Smooth muscle cell of the brain vasculature (primary cell): ENCODE measurements at places on chromosomes 13 and 19.

DNA sequence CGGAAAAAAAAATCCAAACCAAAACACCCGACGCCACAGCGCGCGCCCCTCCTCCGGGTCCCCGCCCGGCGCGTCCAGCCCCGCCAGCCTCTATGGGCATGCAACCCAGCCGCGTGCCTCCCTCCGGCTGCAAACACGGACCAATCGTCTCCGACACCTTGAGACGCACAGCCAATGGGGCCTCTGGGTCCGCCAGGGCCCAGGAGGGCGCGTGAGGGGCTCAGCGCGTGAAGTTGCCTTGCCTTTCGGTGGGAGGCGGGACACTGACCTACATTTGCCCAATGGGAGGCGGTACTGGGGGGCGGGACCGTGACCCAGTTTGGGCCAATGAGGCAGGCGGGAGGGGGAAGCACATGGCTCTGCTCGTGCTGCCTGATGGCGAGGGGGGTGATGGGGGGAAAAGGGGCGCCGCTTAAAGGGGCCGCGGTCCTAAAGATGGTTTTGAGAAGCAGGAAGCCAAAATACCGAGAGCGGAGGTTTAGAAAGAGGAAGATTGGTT is 319 bp upstream of the DBP start:
- peak; percentile 97 for DNase-seq

- DNase-seq = no peak
These were observed 4.2 kb upstream of the CERS4 start for GRCh38 chr19:8204961-8205360.

DNA sequence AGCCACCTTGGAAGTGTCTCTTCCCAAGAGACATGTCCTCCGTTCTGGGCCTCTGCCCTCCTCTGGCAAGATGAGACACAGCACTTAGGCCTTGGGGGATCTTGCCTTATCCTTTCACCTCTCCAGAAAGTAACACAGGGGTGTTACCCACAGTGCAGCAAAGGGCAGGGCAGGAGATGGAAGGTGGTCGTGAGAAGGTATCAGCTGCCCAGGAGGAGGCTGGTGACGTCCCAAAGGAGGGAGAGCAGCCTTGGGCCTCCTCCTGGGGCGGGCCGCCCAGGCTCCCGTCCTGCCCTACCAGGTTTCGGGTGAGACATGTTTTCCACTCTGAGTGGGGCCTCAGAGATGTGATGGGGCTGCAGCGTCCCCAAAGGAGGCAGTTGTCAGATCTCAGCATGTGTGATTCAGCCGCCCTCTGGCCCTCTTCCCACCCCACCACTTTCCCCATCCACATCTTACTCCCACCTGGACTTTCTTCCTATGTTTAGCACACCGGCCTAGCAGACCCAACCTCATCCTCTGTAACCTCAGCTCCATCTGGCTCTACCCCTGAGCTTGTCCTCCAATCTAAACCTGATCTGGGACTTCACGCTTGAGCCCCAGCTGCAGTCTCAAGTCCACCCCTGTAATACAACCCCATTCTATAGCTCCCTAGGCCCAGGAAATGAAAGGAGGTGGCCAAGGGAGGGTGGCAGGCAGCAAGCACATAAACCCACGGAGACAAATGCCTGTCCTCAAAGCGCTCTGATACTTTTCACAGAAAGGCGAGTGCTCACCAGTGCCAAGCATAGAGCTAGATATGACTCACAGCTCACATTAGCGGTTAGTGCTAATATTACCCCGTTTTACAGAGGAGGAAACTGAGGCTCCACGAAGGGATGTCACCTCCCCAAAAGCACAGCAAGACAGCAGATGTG is 9.3 kb downstream of the POU2F2 start:
- no peak for DNase-seq

DNA sequence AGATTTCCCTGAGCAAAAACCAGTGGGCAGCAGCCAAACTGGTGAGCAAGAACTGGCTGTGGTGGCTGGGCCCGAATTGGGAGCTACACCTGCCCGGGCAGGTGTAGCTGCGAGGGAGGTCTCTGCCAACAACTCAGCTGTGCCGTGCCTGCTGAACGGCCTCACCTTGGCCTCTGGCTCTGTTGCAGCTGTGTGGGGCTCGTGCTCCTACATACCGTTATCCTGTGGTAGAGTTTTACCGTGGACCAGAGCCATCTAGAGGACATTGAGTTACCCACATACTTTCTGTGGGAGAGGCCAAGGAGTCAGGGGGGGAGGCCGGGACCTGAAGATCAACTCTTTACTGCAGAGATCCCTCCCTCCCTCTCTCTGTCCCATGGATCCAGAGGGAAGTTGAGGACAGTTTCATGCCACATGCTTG is 113.2 kb downstream of the TM9SF2 start:
- no peak for DNase-seq

DNA sequence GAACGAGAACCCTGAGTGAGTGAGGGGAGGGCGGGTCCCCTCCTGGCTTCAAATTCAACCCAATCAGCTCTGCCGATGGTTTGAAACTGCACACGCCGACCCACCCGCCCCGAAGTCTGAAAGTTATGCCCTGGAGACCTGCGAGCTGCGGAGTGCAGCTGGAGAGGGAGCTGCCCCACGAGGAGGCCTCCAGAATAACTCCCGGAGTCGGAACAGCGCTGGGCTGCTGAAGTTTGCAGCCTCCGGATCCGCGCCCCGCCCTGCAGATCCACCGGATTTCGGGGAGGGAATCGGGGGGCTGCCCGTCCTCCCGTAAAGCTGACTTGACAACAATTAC is 7.0 kb downstream of the POU4F1 start:
- DNase-seq = no peak

- no peak for DNase-seq
These were observed 37.6 kb upstream of the RNF113B start for GRCh38 chr13:98214707-98215106.

GRCh38 chr19:11422163-11423065 is 3.3 kb upstream of the RGL3 start:
- DNase-seq = no peak

DNA sequence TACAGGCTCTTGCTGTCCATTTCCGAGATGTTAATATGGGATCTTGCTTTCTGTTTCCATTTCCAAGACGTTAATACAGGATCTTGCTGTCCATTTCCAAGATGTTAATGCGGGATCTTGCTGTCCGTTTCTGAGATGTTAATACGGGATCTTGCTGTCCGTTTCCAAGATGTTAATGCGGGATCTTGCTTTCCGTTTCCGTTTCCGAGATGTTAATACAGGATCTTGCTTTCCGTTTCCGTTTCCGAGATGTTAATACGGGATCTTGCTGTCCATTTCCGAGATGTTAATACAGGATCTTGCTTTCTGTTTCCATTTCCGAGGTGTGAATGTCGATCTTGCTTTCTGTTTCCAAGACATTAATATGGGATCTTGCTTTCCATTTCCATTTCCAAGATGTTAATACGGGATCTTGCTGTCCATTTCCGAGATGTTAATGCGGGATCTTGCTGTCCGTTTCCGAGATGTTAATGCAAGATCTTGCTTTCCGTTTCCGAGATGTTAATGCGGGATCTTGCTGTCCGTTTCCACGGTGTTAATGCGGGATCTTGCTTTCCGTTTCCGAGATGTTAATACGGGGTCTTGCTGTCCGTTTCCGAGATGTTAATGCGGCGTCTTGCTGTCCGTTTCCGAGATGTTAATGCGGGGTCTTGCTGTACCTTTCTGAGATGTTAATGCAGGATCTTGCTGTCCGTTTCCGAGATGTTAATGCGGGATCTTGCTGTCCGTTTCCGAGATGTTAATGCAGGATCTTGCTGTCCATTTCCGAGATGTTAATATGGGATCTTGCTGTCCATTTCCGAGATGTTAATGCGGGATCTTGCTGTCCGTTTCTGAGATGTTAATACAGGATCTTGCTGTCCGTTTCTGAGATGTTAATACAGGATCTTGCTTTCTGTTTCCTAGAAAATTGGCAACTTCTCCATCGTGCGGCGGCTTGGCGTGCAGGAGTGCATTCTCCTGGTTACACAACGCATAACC is 38.3 kb downstream of the PEX11G start:
- no peak for DNase-seq
